CD4-positive, alpha-beta T cell (primary cell): ENCODE measurements at places on chromosomes 11 and 22.

- no peak for DNase-seq
Measured at GRCh38 chr11:88035271-88035670, 140.0 kb downstream of the RAB38 start.

DNA sequence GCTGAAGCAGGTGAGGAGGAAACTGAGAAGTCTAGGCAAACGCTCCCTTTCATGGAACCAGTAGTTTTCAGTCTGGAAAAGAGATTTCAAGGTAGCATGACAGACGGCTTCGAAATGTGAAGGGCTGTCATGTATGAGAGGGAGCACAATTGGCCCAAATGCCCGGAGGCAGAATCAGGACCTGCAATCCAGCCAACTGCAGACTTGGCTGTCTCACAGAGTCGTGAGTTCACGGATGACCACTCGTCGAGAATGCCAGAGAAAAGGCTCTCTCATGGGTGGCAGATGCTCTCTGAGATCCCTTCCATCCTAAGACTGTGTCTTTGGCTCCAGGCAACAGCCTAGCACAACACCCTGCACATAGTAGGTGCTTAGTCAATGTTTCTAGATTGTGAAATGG lies 134.8 kb downstream of the DSCAML1 start:
- DNase-seq, result no peak

GRCh38 chr11:108286956-108287355 lies 64.1 kb downstream of the ATM start:
- DNase-seq, result no peak

GRCh38 chr11:94400050-94400449 lies 1.2 kb downstream of the GPR83 start:
- DNase-seq, result no peak

DNA sequence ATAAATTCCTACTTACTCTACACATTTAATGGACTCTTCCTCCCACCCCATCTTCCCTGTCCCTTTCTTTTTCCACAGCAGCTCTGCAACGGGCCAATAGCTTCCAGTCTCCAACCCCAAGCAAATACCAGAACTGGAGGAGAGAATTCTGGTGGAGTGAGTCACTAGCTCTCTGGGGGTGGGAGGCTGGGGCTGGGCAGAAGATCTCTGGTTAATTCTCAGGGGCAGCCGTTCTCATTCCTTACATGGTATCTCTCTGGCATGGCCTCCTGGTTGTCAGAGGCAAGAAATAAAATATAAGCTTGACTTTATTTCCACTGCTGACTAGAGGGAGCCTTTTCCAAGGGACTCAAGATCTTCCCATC lies 90.4 kb upstream of the PARVA start:
- no peak for DNase-seq

DNA sequence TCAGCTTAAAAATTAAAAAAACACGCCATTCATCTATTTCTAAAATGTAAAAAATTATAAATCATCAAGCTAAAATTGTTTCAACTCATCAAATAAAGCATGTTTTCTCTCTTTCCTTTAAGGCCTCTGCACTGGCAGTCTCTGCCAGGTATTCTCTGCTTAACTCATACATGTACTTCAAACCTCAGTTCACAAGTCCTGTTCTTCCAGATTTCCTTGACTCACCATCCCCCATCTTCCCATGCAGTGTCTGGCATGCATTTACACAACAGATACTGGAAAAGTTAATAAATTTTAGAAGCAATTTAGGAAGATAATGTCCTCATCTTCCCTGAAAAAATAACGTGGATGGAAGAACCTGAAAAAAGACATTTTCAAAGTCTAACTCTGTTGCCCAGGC lies 32.5 kb downstream of the CSTF3 start:
- no peak for DNase-seq

DNA sequence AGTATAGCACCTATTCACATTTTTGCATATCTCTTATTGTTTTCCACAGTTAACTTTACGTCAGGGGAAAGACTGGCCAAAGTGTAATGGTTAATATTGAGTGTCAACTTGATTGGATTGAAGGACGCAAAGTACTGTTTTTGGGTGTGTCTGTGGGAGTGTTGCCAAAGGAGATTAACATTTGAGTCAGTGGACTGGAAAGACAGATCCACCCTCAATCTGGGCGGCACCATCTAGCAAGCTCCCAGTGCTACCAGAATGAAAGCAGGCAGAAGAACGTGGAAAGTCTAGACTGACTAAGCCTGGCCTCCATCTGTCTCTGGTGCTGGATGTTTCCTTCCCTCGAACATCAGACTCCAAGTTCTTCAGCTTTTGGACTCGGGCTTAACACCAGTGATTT lies 1900.7 kb upstream of the RAG2 start:
- DNase-seq, result no peak

DNA sequence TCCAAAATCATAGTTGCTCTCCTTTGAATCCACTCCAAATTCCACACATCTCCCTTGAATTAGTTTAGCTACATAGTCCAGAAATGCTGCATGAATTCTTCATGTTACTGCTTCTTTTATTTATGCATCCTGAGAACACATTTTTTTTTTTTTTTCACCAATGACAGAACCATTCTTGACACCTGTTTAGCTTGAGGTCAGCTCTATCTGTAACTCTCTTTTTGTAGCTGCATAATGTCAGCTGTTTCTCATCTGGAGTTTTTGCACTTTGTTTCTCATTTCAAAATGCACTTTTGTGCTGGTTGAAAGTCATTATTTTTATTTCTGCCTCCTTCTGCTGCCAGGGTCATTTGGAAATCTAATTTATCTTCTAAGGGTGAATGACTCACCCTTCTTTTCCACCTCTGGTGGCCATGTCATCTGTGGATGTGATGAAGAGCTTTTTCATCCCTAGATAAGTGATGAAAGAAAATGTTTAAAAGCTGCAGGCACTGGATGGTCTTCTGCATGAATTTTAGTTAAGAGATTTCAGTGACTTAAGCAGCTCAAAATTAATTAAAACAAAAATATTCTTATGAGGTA lies 93.7 kb downstream of the JRKL start:
- no peak for DNase-seq

GRCh38 chr22:23079814-23080521 lies 9.6 kb downstream of the GNAZ start:
- no peak for DNase-seq

GRCh38 chr11:13329670-13330356 lies 52.2 kb downstream of the BMAL1 start:
- DNase-seq, result no peak

DNA sequence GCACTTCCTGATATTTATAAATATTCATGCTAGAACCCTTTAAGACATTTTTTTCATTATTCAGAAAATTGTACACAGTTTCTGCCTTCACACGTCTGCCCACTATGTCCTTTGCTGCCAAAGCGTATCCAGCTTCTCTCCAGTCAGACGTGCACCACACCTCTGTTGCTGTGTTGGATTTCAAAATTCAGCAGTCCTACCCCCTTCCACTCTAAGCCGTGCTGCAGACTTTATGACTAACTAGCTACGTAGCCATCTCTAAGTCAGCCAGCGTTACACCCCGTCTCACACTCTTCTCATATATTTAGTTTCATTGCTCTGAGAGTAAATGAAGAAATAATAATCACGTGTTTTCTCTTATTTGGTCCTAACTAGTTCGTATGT lies 28.2 kb upstream of the OPCML start:
- DNase-seq, result no peak

GRCh38 chr11:86885311-86885710 lies 69.9 kb downstream of the FZD4 start:
- no peak for DNase-seq

GRCh38 chr11:99554232-99554903 lies 533.6 kb downstream of the CNTN5 start:
- no peak for DNase-seq

GRCh38 chr11:118290923-118291322 lies 13.6 kb upstream of the CD3E start:
- DNase-seq, result peak; percentile 24

DNA sequence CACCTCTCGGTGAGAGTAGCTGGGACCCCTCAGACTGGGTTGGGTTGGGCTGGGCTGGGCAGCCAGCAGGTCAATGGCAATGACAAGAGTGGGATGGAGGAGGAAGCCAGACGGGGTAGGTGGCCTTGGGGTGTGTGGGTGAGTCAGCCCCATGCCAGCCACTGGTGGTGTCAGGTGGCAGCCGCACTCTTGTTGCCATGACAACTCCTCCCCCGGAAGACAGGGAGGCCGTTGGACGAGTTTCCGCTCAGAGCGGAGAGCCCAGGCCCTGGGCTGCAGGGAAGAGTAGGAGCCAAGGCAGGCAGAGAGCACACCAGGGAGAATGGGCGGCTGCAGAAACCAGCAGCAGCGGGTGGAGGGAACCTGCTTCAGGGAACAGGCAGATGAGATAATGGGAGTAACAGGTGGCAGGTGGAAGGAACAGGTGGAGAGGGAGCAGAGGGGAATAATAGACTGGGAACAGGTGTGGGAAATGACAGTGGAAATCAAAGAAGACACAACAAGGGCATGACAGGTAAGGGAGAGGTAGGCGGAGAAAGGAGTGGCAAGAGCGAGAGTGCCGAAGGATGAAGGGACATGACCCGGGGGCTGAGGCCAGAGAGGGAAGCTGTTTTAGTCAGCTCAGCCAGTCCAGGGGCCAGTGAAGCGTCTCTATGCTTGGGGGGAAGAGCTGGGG lies 8.7 kb downstream of the SPTBN2 start:
- DNase-seq, result no peak

DNA sequence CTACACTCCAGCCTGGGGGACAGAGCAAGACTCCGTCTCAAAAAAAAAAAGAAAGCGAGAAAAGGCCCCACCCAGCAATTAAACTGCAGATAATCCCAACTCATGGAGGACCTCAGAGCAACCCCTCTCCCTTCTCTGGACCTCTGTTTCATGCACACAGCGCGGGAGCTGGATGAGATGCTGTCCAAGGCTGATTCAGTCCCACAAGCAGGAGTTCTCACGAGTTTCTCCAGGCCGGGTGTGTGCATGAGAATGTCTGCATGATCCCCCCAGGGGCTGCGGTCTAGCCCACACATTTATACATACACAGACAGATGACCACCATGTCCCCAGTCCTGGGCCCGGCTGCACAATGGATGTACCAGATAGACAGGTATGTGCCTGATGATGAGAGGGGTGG lies 19.4 kb downstream of the ELFN2 start:
- no peak for DNase-seq

- DNase-seq, result no peak
Measured at GRCh38 chr22:29102300-29102699, 29.5 kb downstream of the KREMEN1 start.

DNA sequence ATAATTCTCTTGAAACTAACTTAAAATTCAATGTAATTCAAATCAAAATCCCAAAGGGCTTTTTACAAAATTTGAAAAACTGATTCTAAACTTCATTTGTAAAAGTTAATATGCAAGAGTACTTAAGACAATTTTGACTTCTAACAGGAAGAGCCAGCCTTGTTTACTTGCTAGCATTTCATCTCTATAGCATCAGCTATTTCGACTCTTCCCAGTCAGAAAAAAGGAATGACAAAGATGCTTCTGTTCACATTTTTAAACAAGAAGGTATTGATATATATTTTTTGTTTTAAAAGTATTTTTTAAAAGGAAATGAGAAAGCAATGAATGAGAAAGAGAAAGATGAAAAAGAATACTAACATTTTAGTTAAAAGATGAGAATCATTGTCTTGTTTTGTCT lies 16.4 kb downstream of the SLN start:
- DNase-seq, result no peak

DNA sequence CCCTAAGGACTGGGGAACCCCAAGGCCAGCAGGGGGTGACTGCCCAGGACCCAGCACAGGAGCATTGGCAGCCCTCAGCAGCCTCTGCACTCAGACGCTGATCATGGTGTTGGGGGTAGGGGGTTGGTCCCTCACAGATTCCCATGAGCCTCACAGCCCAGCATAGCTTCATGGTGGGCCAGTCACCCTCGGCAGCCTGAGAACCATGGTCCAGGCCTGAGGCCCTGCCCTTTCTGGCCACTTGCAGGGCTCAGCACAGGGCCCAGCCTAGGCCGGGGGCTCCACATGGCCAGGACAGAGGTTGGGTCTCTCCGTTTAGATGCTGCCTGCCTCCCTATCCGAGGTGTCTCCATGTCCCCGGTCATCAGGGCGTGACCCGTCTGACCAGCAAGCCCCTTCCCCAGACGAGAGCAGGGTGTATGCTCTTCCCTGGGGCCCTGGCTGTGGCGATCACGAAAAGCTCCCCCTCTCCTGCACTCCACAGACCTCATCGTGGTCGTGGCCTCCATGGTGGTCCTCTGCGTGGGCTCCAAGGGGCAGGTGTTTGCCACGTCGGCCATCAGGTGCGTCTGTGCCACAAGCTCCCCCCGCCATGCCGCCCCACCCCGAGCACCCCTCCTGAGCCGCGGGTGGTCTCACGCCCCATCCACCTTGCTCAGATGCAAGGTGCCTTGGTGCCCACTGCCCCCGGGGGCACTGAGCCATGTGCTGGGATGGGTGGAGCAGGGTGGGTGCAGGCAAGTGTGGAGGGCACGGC lies 126.2 kb downstream of the KCNQ1 start:
- no peak for DNase-seq

- no peak for DNase-seq
Measured at GRCh38 chr22:30538280-30538679, 8.3 kb downstream of the SEC14L6 start.

DNA sequence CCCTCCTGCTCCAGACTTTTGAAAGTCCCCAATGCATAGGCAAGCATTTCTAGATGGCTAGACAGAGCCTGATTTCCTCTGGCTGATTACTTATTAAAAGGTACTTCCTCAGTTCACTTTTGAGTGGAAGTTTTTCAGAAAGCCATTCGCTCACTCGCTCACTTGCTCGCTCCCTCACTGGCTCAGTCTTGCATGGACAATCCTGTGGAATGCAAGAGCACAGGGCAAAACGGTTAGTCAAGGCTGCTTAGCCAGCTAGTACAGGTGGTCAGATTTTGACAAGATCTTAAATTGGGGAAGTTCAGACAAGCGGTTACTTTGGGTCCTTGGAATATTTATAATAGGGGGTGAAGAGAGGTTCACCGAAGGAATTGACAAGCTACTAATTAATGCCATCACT lies 101.0 kb downstream of the ARL14EP start:
- no peak for DNase-seq

DNA sequence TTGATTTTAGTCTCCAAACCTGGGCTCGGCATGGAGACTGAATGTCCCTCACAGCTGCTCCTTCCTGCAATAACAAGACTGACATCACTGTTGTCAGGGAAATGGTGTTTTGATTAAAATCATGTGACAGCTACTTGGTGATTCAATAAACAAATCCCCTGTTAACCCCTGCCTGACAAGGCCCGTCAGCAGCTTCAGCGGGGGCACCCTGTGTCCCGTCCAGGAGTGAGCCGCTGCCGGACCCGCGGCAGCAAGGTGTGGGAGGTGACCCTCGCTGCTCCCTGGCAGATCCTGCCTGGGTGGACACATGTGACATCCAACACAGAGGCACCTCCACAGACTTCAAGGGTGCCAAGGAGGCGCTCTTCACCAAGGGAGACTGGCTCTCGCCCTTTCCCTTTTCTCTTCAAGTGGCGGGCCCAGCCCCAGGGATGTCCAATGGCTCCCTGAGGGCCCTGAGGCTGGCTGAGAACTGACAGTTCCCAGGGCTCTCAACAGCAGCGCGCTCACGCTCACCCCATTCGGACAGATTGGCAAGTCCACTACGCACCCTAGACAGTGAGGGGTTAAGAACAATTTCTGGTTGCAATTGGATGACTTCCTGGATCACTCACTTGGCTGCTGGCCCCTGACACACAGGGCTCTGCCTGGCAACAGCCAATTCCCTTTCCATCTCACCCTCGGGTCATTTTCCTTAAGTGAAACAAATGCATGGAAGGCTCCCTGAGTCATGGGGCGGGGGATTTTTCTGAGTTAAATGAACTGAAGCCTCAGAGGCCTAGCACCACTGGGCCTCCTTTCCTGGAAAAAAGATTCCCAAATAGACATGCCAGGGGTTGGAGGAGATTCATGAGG lies 30.7 kb downstream of the PPP2R1B start:
- no peak for DNase-seq

GRCh38 chr22:25623310-25623734 lies 58.8 kb downstream of the GRK3 start:
- no peak for DNase-seq

- DNase-seq, result peak; percentile 61
Measured at GRCh38 chr22:36374603-36375024, 13.2 kb downstream of the MYH9 start.
